ENCODE measurements at places on chromosomes 2 and 18. TPM values are rescaled to one million over a fixed set of nuclear protein-coding genes. Genes with fewer than 3 reads are reported as not detected.

GKN2 gene
- total RNA-seq = not detected

SPP2 gene
- not detected for total RNA-seq

POMC gene
- total RNA-seq = 3.4 TPM

CDKL4 gene
- total RNA-seq = 0.96 TPM

SLC9A4 gene
- total RNA-seq = not detected

DYNAP gene
- not detected for total RNA-seq

POTEC gene
- total RNA-seq = not detected

TLK1 gene
- 49.6 TPM for total RNA-seq

MREG gene
- 5.7 TPM for total RNA-seq

CABLES1 gene
- 57.0 TPM for total RNA-seq

IHH gene
- 0.26 TPM for total RNA-seq

SLC16A14 gene
- 2.5 TPM for total RNA-seq

IGFBP2 gene
- total RNA-seq = 59.9 TPM

MC5R gene
- not detected for total RNA-seq

MOGAT1 gene
- 0.74 TPM for total RNA-seq

MARCHF4 gene
- not detected for total RNA-seq

SLC4A3 gene
- total RNA-seq = 6.7 TPM

SKOR2 gene
- total RNA-seq = not detected

CYP27A1 gene
- total RNA-seq = 20.5 TPM

BCL11A gene
- 0.64 TPM for total RNA-seq

ZNF2 gene
- total RNA-seq = 2.6 TPM

ST6GAL2 gene
- 0.45 TPM for total RNA-seq

LDLRAD4 gene
- total RNA-seq = 39.6 TPM

RFTN2 gene
- total RNA-seq = 6.8 TPM

GKN1 gene
- not detected for total RNA-seq

TCF7L1 gene
- 27.8 TPM for total RNA-seq

SERPINB11 gene
- not detected for total RNA-seq
